Activated naive CD8-positive, alpha-beta T cell treated with anti-CD3 and anti-CD28 coated beads, Interleukin-2, amount 10 ng/mL, durations not matched to agents 7 days and 5 days (primary cell): ENCODE measurements at places on chromosomes 11 and 22. TPM values are rescaled to one million over a fixed set of nuclear protein-coding genes. Genes with fewer than 3 reads are reported as not detected.

- no peak overlapping the region for H3K4me3 ChIP-seq
- DNase-seq, result no peak
Measured at GRCh38 chr11:84497981-84498411, 1129.1 kb downstream of the DLG2 start.

DNA sequence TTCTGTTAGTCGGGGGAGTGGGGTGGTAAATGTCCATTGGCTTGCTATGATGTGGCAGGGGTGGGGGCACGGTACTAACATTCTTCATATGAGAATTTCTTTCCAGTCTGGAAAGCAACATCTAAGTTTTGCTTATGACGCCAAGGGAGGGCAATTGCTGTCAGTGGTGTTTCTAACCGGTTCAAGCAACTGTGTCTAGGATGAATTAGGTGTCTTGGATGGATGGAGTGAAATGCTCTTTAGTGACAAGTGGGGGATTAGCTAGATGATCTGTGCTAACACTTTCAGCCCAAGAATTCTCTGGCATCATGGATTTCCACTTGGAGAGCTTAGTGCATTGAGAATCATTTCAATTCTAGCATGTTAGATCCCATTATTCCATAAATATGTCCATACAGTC, 262.6 kb upstream of the SORL1-AS1 start:
- no peaks in the 10 kb centered on the region for H3K4me1 ChIP-seq
- DNase-seq, result no peak
- no peak overlapping the region for H3K4me3 ChIP-seq
- H3K36me3 ChIP-seq, result no peaks in the 10 kb centered on the region
- H3K27ac ChIP-seq, result no peak overlapping the region

DNA sequence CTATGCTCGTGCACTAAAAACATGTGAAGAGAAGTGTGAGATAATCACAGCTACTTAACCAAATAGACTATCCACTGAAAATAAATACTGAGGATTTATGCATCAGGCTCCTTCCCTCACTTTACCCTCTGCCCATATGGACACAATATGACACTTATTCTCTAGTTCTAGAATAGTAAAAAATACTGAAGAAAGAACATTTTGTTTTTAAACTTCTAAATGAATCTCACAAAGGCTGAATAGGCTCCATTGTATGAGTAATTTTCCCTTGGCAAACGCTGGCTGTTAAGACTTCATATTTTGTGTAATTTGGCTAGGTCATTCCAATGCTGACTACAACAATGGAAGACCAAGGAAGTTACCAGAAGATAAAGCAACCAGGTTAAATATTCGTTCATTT, 9.9 kb downstream of the HPS5 start:
- H3K36me3 ChIP-seq, result peaks cover 7% of the 10 kb centered on the region
- no peak for DNase-seq
- H3K27ac ChIP-seq, result no peak overlapping the region
- no peaks in the 10 kb centered on the region for H3K27me3 ChIP-seq
- H3K4me3 ChIP-seq, result no peak overlapping the region

The PARVA gene
- total RNA-seq, result 0.65 TPM

The ANO3 gene
- total RNA-seq, result not detected

The PKDREJ gene
- total RNA-seq, result not detected

The TRAPPC4 gene
- total RNA-seq, result 80.5 TPM

GRCh38 chr11:14938936-14939335, 33.2 kb downstream of the CALCA start:
- no peaks in the 10 kb centered on the region for H3K4me1 ChIP-seq
- H3K4me3 ChIP-seq, result no peak overlapping the region
- H3K36me3 ChIP-seq, result peaks cover 17% of the 10 kb centered on the region

DNA sequence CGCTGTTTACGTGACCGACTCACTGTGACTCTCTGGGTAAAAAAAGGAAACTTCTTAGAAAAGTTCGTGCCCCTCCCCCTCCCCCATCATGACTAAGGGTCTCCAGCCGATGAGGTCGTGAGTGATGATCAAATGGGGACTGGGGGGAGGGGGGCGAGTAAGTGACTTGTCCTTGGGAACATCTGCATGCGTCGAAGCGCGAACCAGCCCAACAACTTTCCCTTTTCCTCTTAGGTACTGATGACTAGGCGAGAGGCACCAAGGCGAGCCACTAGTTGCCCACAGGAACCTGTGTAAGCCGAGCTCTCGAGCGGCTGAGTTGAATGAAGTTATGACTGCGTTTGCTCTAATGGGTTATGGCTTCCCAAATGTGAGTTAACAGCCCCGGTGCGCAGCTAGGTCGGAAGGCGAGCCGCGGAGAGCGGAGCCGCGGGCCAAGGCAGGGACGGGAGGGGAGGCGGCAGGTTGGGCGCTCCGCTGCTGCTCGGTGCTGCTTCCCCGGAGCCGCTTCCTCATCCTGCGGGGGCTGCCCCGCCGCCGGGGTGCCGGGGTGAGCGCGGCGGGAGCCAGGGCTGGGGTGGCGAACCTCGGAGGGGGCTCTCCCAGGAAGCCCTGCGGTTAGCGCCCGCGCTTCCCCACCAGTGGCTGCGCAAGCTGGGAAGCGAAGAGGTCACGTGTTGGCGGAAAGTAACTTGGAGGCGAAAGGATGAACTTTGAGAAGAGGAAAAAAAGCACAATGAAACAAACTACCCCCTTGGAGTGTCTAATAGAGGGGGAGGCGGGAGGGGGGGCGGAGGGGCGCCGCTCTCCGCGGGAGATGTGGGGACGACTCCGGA, 22.1 kb upstream of the BDNF start:
- peak; percentile 35 for DNase-seq
- no peak overlapping the region for H3K27ac ChIP-seq
- H3K36me3 ChIP-seq, result peaks cover 8% of the 10 kb centered on the region
- H3K4me1 ChIP-seq, result peaks cover 3% of the 10 kb centered on the region
- H3K4me3 ChIP-seq, result peak overlapping the region; percentile 40

The NAA40 gene
- total RNA-seq, result 39.1 TPM

DNA sequence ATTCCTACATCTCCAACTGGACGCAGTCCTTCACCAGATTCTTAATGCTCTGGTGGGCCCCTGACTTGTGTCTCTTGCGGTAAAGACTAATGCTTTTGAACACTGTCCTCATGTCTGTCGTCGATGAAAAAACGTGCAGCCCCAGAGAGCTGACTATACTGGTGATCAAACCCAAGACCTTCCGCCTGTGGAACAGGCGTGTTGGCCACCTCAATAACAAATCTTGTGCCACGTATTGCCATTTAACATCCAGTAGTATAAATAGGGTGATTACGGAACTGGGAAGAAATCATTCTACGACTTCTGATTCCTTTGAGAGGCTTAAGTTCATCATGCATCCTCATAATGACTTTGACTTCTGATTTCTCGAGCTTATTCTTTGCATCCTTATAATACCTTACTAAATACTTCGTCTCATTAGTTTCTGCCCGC, 45.6 kb downstream of the OR4D9 start:
- peak overlapping the region; percentile 82 for H3K4me3 ChIP-seq
- peak overlapping the region; percentile 81 for H3K27ac ChIP-seq
- H3K4me1 ChIP-seq, result peaks cover 44% of the 10 kb centered on the region

The NKAPD1 gene
- 22.7 TPM for total RNA-seq

- H3K36me3 ChIP-seq, result no peaks in the 10 kb centered on the region
- no peak for DNase-seq
- peaks cover 25% of the 10 kb centered on the region for H3K27me3 ChIP-seq
- peaks cover 7% of the 10 kb centered on the region for H3K4me1 ChIP-seq
Measured at GRCh38 chr11:36088266-36088972, 144.6 kb downstream of the LDLRAD3 start.

DNA sequence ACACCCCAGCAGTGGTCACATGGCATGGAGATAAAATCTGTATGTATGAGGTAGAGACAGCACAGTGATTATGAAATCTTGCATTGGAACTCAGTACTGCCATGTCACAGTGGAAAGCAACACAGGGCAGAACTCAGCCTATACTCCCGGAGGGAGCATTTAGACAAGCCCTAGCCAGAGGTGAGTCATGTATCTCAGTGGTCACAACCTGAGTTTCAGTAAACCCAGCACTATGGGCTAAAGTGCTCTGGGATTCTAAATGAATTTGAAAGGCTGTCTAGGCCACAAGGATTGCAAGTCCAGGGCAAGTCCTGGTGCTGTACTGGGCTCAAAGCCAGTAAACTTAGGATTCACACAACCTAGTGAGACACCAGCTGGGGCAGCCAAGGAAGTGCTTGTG, 1717.1 kb upstream of the RAG2 start:
- no peak overlapping the region for H3K4me3 ChIP-seq
- no peaks in the 10 kb centered on the region for H3K36me3 ChIP-seq

DNA sequence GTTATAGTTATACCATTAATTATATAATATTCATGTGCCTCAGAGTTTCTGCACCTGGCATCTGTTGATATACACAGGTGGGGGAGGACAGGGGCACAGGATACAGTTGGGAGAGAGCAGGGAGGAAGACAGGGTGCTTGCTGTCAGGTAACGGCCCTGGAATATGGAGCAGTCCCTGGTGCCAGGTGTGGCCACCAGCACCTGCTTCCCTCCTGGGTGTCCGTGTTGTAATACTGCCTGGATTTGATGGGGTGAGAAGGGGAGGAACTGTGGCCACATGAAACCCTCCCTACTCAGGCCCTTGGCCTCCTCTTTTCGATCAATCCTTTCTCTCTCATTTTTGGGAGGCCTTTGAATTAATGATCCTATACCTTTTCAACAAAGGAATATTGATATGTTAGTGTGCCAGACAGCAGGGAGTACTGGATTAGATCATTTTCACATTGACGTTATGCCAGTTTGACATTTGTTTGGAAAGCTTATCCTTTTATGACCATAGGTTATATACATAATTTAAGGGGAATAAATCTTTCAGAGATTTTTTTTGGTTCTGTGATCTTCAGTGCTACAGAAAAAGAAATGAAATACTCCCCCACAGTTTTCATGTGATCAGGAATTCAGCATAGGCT, 88.6 kb downstream of the TEAD1 start:
- H3K27me3 ChIP-seq, result peaks cover 29% of the 10 kb centered on the region
- no peak for DNase-seq
- no peak overlapping the region for H3K27ac ChIP-seq
- H3K4me3 ChIP-seq, result no peak overlapping the region
- no peaks in the 10 kb centered on the region for H3K4me1 ChIP-seq
- H3K36me3 ChIP-seq, result no peaks in the 10 kb centered on the region

- no peak overlapping the region for H3K27ac ChIP-seq
- peak; percentile 58 for DNase-seq
- peak overlapping the region; percentile 78 for H3K4me3 ChIP-seq
- peaks cover 15% of the 10 kb centered on the region for H3K4me1 ChIP-seq
- peaks cover 70% of the 10 kb centered on the region for H3K27me3 ChIP-seq
Measured at GRCh38 chr22:29071261-29072045, 1.4 kb upstream of the KREMEN1 start.

GRCh38 chr11:95659088-95659487, 130.5 kb downstream of the FAM76B start:
- peaks cover 21% of the 10 kb centered on the region for H3K4me1 ChIP-seq
- no peak overlapping the region for H3K27ac ChIP-seq
- H3K4me3 ChIP-seq, result no peak overlapping the region
- H3K36me3 ChIP-seq, result peaks cover 17% of the 10 kb centered on the region
- DNase-seq, result no peak

- peak overlapping the region; percentile 39 for H3K4me3 ChIP-seq
- no peak overlapping the region for H3K27ac ChIP-seq
- H3K27me3 ChIP-seq, result peaks cover 9% of the 10 kb centered on the region
- H3K4me1 ChIP-seq, result peaks cover 2% of the 10 kb centered on the region
- DNase-seq, result no peak
- H3K36me3 ChIP-seq, result no peaks in the 10 kb centered on the region
Measured at GRCh38 chr11:72643547-72643946, 30.7 kb downstream of the PDE2A start.

- H3K27ac ChIP-seq, result no peak overlapping the region
- no peaks in the 10 kb centered on the region for H3K36me3 ChIP-seq
Measured at GRCh38 chr22:43313244-43313889, 29.8 kb downstream of the SCUBE1 start.

- no peak overlapping the region for H3K4me3 ChIP-seq
- H3K36me3 ChIP-seq, result no peaks in the 10 kb centered on the region
- no peaks in the 10 kb centered on the region for H3K4me1 ChIP-seq
- no peak for DNase-seq
- peaks cover 3% of the 10 kb centered on the region for H3K27me3 ChIP-seq
- H3K27ac ChIP-seq, result no peak overlapping the region
Measured at GRCh38 chr11:78853521-78853920, 278.9 kb upstream of the NARS2 start.

DNA sequence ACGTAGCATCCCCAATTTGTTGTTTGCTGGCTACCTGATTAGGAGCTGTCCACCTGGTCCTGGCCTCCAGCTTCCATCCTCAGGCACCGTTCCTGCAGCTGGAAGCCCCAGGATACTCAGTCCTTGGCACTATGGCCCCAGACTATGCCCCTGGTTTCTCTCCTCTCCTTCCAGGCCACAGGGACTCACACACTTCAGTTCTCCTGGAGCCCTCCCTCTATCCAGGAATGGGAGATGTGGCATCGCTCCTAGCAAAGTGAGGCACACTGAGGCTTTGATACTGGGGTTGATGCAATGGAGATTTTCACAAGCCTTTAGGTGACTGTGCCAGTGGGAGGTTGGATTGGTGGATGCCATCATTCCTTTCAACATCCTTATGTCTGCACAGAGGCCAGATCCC, 142.8 kb upstream of the B3GAT1 start:
- H3K36me3 ChIP-seq, result no peaks in the 10 kb centered on the region
- no peak overlapping the region for H3K27ac ChIP-seq
- peaks cover 23% of the 10 kb centered on the region for H3K27me3 ChIP-seq
- H3K4me3 ChIP-seq, result no peak overlapping the region
- no peak for DNase-seq

The TNRC6B gene
- 89.6 TPM for total RNA-seq

The PRSS23 gene
- total RNA-seq, result 0.17 TPM

DNA sequence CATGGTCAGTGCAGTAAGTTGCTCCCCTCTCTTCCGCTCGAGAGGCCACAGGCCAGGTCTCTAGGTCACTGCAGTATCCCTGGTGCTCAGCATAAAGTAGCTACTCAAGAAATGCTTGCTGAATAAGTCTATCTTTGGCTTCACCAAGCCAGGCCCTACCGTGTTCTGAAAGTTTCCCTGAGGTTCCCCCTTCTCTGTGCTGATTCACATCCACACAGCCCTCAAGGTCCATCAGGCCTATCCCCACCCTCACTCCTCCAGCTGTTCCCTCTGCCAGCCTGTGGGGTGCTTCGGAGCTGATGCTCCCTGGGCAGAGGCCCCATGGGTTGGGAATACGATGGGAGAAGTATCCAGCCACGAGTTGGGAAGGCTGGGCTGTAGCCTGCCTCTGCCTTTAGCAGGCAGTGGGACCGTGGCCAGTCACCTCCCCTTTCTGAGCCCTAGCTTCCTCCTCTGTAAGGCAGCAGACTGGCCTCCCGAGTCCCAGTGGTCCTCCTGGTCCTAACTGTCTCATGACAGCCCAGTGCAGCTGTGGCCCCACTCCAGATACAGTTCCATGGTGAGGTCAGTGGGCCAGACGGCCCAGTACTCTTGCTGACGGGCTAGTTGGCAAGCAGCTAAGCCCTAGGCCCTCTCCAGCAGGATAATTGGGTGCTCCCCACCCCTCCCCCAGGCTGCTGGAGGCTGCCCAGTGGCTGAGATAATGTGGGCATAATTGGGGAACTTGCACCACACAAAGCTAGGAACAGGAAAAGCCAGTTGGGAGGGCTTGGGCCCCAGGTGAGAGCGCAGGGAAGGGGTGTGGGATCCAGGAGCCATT, 48.2 kb downstream of the NECTIN1 start:
- H3K27ac ChIP-seq, result no peak overlapping the region
- no peak overlapping the region for H3K4me3 ChIP-seq
- H3K4me1 ChIP-seq, result peaks cover 6% of the 10 kb centered on the region

GRCh38 chr11:130815097-130815802, 101.0 kb downstream of the SNX19 start:
- H3K36me3 ChIP-seq, result no peaks in the 10 kb centered on the region
- H3K4me1 ChIP-seq, result no peaks in the 10 kb centered on the region

The HBG2 gene
- not detected for total RNA-seq

The TRIM66 gene
- 35.3 TPM for total RNA-seq
